Cerebellum (tissue), 4 donors: ENCODE measurements at places on chromosomes 13 and 19.

DNA sequence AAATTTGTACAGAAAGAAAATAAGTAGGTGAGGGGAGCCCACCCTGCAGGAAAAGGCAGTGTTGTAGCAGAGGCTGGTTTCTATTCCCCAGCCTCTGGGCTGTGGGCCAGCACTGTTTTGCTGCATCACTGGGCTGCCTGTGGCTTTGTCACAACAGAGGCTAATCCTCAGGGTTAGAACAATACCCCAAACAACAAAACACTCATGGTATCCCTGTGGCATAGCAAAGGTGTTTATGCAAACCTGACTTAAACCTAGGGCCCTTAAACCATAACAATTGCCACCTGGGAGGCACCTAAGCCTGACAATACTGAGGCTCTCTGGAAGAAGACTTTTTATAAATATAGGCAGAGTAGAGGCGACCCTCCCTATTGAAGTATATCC lies 314.7 kb downstream of the OLFM4 start:
- peak; percentile 55 for DNase-seq

DNA sequence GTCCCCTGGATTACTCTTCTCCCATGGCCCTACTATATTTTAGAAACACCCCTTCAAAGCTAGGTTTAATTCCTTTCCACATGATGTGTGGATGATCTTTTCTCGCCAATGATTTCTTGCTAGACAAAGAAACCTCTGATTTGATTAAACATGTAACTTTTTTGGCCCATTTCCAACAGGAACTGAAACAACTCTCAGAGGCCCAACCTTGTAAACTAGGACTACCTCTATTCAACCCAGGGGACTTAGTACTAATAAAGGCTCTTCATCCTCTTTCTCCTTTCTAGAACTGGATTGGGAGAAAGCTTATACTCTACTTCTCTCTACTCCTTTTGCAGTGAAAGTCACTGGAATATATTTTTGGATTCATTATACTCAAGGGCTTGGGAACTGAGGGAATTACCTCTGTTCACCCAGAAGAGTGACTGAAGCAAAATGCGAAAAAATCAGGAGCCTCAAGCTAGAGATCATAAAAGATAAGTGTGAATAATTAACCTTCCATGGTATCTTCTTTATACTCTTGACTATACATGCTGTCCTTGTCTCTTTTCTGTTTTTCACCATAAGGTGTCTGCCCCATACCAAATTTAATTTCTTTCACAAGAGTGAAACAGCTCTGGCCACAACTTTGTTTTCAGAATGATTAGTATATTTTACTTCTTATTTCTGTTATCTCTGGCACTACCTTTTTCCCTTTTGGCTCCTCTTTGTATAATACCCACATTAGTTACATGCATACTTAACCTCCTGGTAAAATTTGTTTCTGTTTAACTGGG lies 977.6 kb downstream of the SLITRK5 start:
- DNase-seq = no peak

DNA sequence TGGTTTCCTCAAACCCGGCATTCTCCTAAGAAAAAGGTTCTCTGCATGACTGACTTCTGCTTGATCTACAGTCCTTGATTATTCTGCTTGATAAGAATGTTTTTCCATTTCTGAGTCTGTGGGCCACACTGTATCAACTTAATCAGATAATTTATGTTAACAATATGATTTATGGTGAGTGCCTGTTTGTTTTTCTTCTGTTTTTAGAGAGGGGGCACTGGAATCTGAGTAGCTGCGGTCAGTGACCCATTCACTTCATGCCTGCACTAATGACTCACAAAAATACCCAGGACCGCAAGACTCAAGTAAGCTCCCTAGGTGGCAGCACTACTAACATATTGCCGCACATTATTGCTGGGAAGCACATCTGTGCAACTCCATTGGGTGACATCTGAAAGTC lies 542.3 kb upstream of the ATXN8OS start:
- no peak for DNase-seq

GRCh38 chr19:16398530-16399249 lies 73.1 kb downstream of the EPS15L1 start:
- no peak for DNase-seq

DNA sequence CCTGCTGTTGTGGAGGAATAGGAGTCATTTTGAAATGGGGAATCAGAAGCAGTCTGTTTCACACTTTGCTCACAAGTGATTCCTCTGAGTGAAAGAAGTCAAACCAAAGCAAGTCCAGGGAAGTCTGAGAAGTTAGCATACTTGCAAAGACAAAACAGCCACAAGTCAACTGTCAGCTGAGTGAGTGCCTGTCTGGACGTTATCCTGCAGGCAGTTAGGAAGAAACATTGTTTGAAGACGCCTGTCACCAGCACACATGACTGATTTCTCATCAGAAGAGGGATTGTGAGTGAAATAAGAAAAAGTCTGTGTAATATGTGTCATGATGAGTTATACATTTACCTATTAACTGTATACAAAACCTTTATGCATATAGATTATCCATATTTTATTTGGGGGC lies 153.5 kb downstream of the KCNRG start:
- DNase-seq = no peak

DNA sequence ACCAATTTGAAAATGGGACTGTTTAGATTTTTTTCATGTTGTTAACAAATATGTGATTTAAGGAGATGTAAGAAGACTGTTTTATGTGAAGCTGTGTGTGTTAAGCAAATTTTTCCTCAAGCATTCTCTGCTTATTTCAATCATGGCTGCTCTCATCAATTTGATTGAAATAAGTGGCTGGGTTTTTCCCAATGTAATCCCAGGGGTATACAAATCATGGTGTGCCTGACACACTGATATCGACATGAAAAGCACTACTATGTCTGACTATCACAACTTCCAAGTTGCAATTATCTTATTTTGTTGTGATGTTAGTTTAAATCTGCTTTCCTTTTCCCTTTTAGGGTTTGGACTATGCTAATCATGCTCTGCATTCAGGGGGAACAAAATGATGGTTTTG lies 283.7 kb downstream of the HS6ST3 start:
- no peak for DNase-seq

DNA sequence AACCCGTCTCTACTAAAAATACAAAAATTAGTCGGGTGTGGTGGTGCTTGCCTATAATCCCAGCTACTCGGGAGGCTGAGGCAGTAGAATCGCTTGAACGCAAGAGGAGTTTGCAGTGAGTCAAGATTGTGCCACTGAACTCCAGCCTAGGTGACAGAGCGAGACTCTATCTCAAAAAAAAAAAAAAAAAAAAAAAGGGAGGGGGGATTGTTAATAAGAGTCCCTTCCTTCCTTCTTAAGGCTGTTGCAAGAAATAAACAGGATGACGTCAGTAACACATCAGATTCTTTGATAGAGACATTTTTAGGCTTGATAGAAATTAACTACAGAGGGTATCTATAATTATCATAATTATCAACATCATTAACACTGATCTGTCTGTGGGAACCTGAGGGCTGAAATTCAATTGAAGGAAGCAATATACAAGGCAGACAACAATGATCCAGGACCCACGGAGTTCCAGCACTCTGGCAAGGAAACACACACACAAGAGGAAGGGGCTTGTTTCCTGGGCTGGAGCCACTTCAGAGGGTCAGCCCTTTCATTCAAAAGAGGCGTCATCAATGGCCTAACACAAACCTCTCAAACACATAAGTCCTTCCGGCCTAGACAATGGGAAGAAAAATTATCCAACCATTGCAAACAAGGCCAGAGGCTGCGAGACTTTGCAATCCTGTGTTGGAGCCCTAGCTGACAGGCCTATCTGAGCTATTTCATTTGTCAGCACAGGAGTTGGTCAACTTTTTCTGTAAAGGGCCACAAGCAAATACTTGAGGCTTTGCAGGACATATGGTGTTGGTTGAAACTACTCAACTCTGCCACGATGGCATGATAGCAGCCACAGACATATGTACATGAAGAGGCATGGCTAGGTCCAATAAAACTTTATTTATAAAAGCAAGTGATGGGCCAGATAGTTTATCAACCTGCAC lies 105.2 kb downstream of the INSR start:
- no peak for DNase-seq

DNA sequence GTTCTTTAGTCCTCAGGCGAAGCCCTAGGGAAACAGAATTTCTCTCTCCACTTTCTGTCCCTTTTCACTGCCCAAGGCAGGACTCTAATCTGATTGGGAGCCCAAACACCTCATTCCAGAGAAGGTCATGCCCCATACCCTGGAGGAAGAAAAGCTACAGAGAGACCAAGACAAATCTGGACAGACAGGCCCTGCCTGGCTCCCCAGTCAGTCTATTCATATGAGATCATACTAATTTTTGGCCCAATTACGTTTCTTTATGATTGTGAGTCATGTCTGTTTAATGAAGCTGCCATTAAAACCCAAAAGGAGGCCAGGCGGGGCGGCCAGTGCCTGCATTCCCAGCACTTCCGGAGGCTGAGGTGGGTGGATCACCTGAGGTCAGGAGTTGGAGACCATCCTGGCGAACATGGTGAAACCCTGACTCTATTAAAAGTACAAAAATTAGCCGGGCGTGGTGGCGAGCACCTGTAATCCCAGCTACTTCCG lies 3.3 kb upstream of the AP3D1 start:
- DNase-seq = no peak

GRCh38 chr19:57934820-57935665 lies at the start of gene ZNF418:
Gene ZNF418, minus strand, starts transcription at chr19:57935402. Its CDS starts 1,580 bp downstream, at chr19:57933822.
- peak; percentile 90 for DNase-seq

DNA sequence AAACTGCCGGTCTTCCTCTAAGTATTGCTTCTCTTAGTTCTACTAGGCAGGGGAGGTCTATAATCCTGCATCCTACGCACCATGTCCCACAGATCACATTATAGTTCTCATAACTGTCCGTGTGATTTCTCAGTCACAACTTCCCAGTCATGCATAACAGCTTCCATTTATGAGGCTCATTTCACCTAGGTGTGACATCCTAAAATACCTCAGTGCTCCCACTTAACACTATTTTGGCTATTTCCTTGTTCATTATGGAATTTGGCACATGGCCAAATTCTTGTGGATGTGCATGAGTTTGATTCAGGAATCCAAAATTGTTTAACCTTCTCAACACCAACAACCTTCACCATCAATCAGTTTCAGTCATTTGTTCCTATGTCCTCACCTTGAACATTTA lies 989.9 kb downstream of the OLFM4 start:
- no peak for DNase-seq

DNA sequence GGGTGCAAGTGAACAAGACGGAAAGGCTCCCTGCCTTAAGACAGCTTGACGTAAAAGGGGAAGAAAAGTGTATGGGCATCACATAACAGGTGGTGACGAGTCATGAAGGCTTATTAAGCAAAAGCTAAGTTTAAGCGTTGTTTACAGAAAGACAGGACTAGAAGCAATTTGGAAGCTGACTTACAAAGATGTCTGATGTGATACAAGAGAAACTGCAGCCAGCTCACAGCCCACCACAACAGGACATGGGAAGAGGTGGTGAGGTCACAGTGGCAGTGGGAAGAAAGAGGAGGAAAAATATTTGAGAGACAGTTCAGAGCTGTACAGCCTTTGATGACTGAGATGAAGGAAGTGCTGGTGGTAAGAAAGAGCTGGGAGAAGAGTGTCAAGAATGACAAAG lies 181.6 kb downstream of the KLF12 start:
- no peak for DNase-seq

GRCh38 chr13:104461049-104461448 lies 1394.8 kb upstream of the SLC10A2 start:
- DNase-seq = no peak

- DNase-seq = peak; percentile 84
These were observed 9.2 kb upstream of the FBN3 start for GRCh38 chr19:8158411-8159074.

GRCh38 chr13:46647512-46648065 lies 94.6 kb downstream of the LRCH1 start:
- DNase-seq = no peak

GRCh38 chr13:35927567-35928021 lies 203.6 kb downstream of the DCLK1 start:
- no peak for DNase-seq

GRCh38 chr19:3350014-3350663 lies 16.2 kb upstream of the NFIC start:
- no peak for DNase-seq

DNA sequence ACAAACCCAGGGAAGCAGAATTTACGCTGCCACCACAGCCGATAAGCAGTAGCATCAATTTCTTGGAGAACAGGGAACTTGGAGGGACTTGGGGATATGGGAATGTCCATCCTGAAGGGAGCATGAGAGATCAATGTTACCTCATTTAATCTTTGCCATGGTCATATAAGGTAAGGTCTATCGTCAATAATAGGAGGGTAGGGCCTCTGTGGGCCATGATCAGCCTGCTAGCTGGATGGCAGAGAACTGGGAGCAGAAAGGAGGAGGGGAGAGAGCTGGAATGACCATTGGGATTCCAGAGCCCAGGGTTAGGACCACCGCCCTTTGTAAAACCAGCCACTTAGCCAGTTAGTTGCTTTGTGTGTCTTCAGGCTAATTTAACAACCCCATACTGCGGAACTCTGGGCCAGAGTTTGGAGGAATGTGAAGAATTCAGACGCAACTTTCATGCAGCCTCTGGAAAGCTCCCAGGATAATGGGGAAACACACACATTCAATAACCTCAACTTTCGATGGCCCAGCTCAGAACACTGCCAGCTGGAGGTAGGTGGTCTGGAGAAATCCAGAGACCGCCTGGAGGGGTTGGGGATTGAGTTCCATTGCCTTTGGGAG lies 40.3 kb downstream of the ZNF557 start:
- no peak for DNase-seq

DNA sequence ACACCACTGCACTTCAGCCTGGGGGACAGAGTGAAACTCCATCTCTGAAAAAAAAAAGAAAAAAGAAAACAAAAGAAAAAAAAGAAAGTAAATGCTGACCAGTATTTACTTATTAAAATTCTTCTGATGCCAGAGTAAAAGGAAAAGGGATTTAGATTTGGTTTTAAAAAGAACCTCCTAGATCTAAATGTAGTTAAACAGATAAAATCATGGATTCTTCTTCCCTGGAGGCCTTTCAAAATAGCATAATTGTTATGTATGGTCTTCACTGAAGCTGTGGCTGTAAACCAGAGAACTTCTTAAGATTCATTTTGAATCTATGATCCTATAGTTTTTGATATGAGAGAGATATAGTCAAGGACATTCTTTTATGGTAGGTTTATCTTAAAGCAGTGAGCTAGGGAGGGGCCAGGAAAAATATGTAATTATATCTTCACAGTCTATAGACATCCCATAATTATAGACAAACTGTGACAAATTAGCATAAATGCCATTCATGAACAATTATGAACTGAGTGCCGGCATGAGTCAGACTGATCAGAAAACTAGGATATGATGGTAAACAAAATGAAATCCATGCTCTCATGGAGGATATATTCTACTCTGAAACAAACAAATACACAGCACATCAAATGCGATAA lies 14.9 kb upstream of the STK24 start:
- no peak for DNase-seq

DNA sequence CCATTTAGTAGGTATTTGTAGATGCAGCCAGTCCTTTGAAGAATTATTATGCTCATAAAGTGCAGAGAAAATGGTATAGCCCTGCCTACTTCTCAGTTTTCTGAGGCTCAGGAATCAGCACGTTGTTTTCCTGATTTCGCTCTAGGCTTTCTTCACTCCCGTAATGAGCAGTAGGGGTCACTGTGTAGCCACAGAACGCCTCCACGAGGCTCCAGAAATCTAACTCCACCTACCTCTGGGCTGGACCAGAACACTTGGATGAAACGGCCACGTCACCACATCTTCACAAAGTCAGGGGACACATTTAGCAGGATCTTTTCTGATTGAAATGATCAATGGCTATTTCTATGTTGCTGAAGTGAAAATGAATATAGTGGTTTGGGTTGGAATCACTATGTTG lies 49.8 kb upstream of the GTF3A start:
- peak; percentile 67 for DNase-seq
